Aorta (tissue), 5 donors: ENCODE measurements at places on chromosomes 5 and 9. TPM values are rescaled to one million over a fixed set of nuclear protein-coding genes. Genes with fewer than 3 reads are reported as not detected.

- DNase-seq, result no peak
Observed at GRCh38 chr5:112310746-112311145, 108.3 kb downstream of the EPB41L4A start.

SAP30L gene
- 40.5 TPM for total RNA-seq

DNA sequence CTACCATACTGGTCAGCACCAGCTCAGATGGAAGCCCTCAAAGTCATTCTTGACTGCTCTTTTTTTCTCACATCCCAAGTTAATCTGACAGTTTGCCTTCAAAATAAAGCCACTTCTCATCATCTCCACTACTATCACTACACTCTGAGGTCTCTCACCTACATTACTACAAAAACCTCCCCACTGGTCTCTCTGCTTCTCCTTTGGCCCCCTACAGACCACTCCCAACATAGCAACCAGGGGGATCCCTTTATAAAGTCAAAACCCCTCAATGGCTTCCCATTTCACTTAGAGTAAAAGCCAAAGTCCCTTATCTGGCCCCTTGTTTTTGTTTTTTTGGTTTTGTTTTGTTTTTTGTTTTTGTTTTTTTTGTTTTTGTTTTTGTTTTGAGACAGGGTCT, 4.6 kb downstream of the ARAP3 start:
- no peak for DNase-seq

CCDC69 gene
- 70.7 TPM for total RNA-seq

GABRB2 gene
- 0.54 TPM for total RNA-seq

- DNase-seq, result no peak
Observed at GRCh38 chr5:151047814-151048425, 27.5 kb downstream of the GPX3 start.

DNA sequence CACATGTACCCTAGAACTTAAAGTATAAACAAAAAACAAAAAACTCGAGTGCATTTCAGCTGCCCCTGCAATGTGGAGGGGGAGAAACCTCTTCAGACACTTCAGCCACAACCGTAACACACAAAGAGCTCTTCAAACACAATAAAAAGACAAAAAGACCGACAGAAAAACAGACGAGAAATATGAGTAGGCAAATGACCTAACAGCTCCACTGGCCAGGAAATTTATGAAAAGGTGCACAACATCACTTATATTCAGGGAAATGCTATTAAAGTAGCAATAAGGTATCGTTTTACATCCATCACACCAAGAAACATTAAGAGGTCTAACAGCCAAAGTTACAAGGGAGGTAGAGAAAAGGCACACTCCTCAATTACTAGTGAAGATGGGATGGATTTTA, 6.2 kb downstream of the ZBED3 start:
- no peak for DNase-seq

DNA sequence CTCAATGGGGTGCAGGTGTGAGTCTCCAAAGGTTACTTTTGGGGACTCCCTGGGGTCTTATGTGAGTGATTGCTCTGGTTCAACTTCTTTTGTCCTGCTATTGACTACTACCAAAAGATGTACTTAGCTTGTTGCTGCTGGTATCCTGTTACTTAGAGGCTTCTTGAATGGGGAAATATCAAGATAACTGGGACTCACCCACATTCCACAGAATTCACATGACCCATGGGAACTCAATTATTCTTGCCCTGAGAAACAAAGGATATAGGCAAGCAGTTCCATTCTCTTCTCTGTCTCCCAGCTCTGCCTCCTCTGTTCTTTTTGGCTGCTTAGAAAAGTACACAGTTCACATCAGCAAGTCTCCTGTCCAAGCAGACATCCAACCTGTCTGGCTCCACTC, 105.9 kb downstream of the UNC13B start:
- no peak for DNase-seq

DNA sequence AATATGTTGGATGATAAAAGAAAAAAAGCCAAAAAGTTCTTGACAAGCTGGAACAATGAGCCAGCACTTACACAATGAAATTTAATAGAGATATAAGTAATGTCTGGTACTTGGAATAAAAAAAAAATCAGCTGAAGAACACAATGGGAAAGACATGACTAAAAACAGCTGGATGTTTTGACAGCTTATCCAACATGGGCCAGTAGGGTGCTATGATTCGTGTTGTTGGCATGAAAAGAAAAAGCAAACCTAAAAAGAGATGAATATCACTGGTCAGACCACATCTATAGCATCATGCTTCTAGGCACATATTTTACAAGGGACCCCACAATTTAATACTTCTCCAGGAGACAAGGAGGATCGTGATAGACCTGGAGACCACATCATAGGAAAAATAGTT, 175.3 kb downstream of the ARL15 start:
- DNase-seq, result no peak

CCDC192 gene
- not detected for total RNA-seq

GRCh38 chr5:107285772-107286171, 385.0 kb downstream of the EFNA5 start:
- DNase-seq, result no peak

- no peak for DNase-seq
Observed at GRCh38 chr5:39780347-39780746, 355.6 kb upstream of the DAB2 start.

TTLL11 gene
- total RNA-seq, result 31.4 TPM

MZB1 gene
- 3.9 TPM for total RNA-seq

DNA sequence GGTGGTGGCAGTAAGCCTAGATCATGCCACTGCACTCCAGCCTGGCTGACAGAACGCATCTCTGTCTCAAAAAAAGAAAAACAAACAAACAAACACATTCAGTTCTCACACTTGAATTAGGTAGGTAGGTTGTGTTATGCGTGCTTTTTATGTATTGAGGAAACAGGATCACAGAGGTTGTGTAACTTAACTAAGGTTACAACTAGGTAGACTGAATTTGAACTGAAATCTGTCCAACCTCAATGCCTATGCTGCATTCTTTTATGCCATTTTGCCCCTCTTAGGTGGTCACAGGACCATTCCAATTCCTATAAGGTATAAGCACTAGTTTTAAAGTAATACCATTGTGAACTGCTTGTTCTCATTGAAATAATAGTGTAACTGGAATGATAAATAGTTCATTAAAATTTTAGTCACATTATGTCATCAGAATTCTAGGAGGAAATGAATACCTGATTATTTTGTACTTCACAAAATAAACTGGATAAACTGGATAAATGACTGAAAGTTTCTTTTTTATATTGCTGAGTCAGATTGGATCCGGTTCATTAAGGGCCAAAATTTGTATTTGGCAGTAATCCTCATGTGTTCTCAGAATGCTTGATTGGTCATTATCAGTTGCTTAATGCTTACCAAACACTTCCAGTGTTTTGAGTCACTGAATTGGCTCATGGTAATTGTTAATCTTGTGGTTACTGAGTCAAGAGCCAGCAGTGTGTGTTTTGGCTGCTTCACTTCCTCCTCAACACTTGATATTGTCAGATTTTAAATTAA, 7.1 kb downstream of the UBAP1 start:
- DNase-seq, result peak; percentile 54

- DNase-seq, result no peak
Observed at GRCh38 chr5:52915176-52915875, 73.8 kb upstream of the ITGA2 start.

- DNase-seq, result no peak
Observed at GRCh38 chr9:114925039-114925438, 5.4 kb downstream of the TNFSF8 start.

GRCh38 chr9:129319938-129320481, 141.9 kb upstream of the IER5L start:
- no peak for DNase-seq

GRCh38 chr9:38689678-38690077, 30.3 kb downstream of the FAM240B start:
- no peak for DNase-seq

DNA sequence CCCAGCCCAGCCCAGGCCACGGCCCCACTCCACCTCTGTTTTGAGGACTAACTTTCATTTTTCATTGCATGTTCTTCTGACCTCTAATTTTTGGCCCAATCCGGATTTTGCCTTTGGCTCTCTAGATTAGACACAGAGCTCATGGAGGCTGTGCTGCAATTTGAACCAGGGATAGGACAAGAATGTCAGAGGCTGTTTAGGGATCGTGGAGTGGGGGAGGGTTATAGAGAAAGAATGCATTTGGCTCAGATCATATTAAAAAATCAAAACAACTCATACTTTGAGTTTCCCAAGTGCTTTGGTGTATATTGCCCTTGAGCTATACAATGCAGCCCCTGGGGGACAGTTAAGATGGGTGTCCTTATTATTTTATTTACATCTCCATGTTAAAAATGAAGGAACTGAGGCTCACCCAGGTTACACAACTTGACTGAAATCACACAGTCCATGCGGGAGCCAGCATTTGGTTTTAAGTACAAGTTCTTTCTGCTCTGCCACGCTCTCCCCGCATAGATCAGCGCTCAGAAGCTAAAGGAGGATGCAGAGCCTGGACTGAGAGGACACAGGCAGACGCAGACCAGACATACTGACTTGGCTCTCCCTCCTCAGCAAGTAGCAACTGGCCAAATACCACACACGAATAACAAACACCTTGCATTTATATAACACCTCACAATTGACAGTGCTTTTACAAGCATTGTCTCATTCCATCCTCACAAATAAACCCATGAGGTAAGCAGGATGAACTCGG, 126.4 kb upstream of the RAI14 start:
- DNase-seq, result no peak

DNA sequence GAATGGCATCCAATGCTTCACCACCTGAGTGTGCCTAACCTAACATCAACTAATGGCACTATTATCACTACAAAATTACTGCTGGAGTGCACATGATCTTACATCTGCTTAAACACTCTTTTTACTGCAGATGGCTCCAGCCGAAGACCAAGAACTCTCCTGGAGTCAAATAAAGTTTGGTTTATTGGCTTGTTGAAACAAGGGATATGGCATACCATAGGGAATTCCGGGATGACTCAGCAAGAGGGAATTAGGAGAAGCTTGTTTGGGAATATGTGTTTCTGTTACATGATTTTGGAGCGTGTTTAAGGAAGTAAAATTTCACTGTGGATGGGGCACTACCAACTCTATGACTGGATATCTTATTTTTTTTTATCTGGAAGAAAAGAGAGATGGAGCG, 872.6 kb downstream of the DTWD2 start:
- no peak for DNase-seq

GRCh38 chr5:143318270-143318669, 85.2 kb downstream of the NR3C1 start:
- DNase-seq, result no peak

IL5 gene
- total RNA-seq, result not detected
